HTR-8/SVneo (cell line): ENCODE measurements at places on chromosomes 5 and 9.

GRCh38 chr9:112046181-112046580 is 128.9 kb downstream of the SUSD1 start:
- DNase-seq, result no peak

- DNase-seq, result no peak
Measured at GRCh38 chr5:16639206-16639605, 22.4 kb upstream of the RETREG1 start.

- no peak for DNase-seq
Measured at GRCh38 chr9:72971411-72971810, 18.6 kb upstream of the ALDH1A1 start.

DNA sequence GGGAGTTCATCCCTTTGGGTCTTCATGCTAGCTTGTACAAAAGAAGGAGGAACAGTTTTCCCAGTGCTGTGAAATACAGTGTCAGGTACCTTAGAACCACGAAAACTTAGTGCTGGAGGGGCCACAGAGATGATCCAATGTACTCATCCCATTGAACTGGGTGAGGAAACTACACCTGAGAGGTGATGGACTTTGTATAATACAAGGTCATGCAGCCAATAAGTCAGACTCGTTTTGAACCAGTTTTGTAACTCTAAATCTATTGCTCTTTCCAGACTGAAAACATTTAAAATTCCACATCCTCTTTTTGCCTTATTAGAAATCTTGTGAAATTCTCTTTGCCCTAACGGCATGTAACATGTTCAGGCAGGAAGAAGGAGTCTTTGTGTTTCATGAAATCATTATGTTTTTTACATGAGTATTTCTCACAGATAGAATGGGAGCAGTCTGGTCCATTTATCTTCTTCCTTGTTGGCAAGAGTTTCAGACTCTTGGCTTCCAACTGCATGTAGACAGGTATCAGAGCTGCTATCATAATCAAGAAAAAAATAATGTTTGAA is 146.8 kb upstream of the FBXL7 start:
- no peak for DNase-seq

DNA sequence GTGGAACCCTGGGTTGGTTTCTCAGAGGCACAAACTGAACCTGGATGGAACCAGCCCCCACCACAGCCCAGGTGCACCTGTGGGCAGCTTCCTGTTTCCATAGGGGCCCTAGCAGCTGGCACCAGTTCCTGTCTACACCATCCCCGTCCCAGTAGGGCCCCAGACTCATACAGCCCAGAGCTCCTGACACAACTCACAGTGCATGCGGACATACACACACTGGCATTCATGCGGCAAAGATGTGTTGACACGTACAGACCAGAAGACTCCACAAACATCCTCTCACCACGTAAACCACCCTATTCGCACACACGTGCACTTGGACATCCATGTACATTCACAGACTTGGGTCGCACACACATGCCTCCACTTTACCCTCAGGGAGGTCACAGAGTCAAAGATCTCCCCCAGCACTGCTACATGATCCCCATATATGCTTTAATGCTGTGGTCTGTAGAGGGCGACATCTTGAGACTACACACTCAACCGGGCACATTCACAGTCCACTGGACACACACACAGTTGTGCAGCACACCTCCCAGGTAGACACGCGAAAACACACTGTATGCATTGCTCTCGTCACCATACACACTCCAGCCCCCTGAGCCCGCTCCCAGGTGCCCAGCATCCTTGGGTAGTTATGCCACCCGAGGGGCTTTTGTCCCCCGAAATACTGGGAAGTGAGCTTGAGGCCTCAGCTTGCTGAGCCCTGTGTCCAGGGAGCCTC is 22.4 kb downstream of the CXXC5 start:
- DNase-seq, result no peak

GRCh38 chr9:124894035-124894740 is 32.3 kb downstream of the ARPC5L start:
- no peak for DNase-seq

GRCh38 chr9:111483439-111483857 is 735 bp downstream of the ECPAS start:
- peak; percentile 38 for DNase-seq
